ENCODE measurements at places on chromosomes 5 and 9. TPM values are rescaled to one million over a fixed set of nuclear protein-coding genes. Genes with fewer than 3 reads are reported as not detected.

SLC45A2 gene
- 0.32 TPM for total RNA-seq

WDR31 gene
- total RNA-seq: 3.0 TPM

WNK2 gene
- total RNA-seq: 238 TPM

CTXN3 gene
- total RNA-seq: not detected

C9orf72 gene
- 8.0 TPM for total RNA-seq

TLR4 gene
- 3.2 TPM for total RNA-seq

DNA sequence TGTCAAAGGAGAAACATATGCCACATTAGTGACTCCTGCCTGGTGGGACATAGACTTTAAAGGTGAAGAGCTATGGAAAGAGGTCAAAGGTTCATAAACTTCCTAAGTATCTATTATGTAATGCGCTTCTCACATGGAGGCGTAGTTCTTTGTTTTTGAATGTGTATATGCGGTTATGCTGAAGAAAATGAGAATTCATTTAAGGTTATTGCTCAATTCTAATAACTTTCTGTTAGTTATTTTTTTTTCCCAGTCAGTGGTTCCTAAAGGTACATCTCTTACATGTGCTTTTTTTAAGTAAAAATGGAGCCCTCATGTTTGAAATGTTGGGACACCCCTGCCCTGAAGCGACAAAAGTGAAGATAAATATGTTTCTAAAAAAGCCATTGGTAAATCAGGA lies 156.2 kb downstream of the SPATA31D1 start:
- no peaks in the 10 kb centered on the region for H3K36me3 ChIP-seq
- H3K4me3 ChIP-seq: no peak overlapping the region

- no peak overlapping the region for H3K27ac ChIP-seq
- no peaks in the 10 kb centered on the region for H3K36me3 ChIP-seq
- DNase-seq: no peak
- no peaks in the 10 kb centered on the region for H3K27me3 ChIP-seq
- H3K4me3 ChIP-seq: no peak overlapping the region
- H3K4me1 ChIP-seq: no peaks in the 10 kb centered on the region
These were observed 54.9 kb upstream of the CDH9 start for GRCh38 chr5:27093279-27093678.

DNA sequence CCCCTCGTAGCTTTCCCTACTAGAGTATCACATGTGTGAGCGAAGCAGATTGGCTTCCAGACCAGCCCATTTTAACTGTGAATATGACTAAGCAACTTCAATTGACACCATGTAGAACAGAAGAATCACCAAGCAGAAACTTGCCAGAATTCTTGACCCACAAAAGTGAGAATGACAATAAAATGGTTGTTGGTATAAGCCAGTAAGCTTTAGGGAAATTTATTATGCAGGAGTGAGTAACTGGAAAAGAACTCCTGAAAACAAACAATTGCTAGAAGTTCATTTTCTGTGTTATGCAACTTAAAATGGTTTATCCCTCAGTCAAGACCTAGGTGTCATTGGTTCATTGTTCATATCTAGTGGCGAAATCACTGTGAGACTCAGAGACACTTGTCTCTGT lies 303.1 kb downstream of the DMRT2 start:
- no peak overlapping the region for H3K4me3 ChIP-seq
- H3K27me3 ChIP-seq: no peaks in the 10 kb centered on the region
- H3K27ac ChIP-seq: no peak overlapping the region
- DNase-seq: no peak
- no peaks in the 10 kb centered on the region for H3K4me1 ChIP-seq

DNA sequence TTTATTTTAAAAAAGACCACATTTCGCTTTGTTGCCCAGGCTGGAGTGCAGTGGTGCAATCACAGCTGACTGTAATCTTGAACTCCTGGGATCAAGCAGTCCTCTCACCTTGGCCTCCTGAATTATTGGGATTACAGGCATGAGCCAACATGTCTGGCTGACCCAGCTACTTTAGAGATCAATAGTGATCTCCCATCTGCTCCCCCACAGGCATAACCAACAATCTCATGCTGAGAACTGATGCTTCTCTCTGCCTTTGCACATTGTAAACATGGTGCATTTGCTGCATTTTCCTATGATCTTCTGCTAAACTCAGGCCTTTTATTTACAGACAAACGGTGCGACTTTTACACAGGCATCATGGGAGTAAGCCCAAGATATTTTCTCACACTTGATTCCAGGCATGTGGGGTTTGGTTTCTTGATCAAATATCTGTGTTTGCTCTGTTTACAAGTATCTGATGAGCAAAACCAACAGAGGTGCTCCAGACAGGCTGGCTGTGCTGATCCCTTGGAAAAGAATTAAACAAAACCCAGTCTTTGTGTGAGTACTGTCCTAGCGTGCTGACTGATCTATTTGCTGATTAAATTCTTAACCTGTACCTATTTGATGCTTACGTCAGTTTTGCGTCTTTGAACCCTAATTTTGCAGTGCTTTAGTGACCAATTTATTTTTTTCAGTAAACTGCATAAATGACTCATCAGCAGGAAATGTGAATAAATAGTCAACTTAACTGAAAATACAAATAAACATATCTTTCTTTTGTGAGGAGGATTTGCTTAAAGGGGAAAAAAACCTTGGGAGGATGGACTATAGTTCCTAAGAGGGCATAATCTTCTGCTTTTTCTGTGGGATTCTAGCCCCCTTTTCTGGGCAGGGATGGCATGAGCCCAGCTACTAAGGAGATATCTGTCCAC lies 191.7 kb upstream of the NR3C1 start:
- H3K4me1 ChIP-seq: no peaks in the 10 kb centered on the region
- H3K4me3 ChIP-seq: no peak overlapping the region
- H3K36me3 ChIP-seq: no peaks in the 10 kb centered on the region
- DNase-seq: no peak

GRCh38 chr5:17196024-17196423 lies 21.4 kb upstream of the BASP1 start:
- no peaks in the 10 kb centered on the region for H3K27me3 ChIP-seq
- no peak for DNase-seq
- no peaks in the 10 kb centered on the region for H3K36me3 ChIP-seq
- H3K4me1 ChIP-seq: no peaks in the 10 kb centered on the region
- H3K27ac ChIP-seq: no peak overlapping the region
- no peak overlapping the region for H3K4me3 ChIP-seq

- peak within 1 kb of the TSS; percentile 99 for H3K27ac ChIP-seq
- H3K4me3 ChIP-seq: peak within 1 kb of the TSS; percentile 92
- H3K36me3 ChIP-seq: no peaks in the 10 kb centered on the region
- H3K27me3 ChIP-seq: no peaks in the 10 kb centered on the region
- peaks cover 4% of the 10 kb centered on the region for H3K4me1 ChIP-seq
These were observed at the start of gene SERINC5 for GRCh38 chr5:80255811-80256712. Gene SERINC5 (minus strand): TSS chr5:80256048. CDS start chr5:80255922, 126 bp downstream.

GRCh38 chr9:96139592-96140295 lies 162.2 kb downstream of the HSD17B3 start:
- peak; percentile 57 for DNase-seq
- H3K4me1 ChIP-seq: no peaks in the 10 kb centered on the region
- peak overlapping the region; percentile 68 for H3K27ac ChIP-seq
- no peaks in the 10 kb centered on the region for H3K36me3 ChIP-seq
- H3K4me3 ChIP-seq: no peak overlapping the region

- H3K27me3 ChIP-seq: peaks cover 9% of the 10 kb centered on the region
- no peak for DNase-seq
- no peak overlapping the region for H3K4me3 ChIP-seq
- H3K36me3 ChIP-seq: no peaks in the 10 kb centered on the region
- H3K27ac ChIP-seq: no peak overlapping the region
- no peaks in the 10 kb centered on the region for H3K4me1 ChIP-seq
These were observed 5.6 kb downstream of the S1PR3 start for GRCh38 chr9:88996921-88997235.

GRCh38 chr9:2676466-2676865 lies 40.8 kb upstream of the KCNV2 start:
- peak; percentile 26 for DNase-seq
- no peaks in the 10 kb centered on the region for H3K36me3 ChIP-seq

GRCh38 chr5:114362977-114363761 lies 1.3 kb downstream of the KCNN2 start:
- peak overlapping the region; percentile 54 for H3K4me3 ChIP-seq
- peaks cover 6% of the 10 kb centered on the region for H3K4me1 ChIP-seq
- no peaks in the 10 kb centered on the region for H3K36me3 ChIP-seq
- H3K27me3 ChIP-seq: peaks cover 51% of the 10 kb centered on the region

DNA sequence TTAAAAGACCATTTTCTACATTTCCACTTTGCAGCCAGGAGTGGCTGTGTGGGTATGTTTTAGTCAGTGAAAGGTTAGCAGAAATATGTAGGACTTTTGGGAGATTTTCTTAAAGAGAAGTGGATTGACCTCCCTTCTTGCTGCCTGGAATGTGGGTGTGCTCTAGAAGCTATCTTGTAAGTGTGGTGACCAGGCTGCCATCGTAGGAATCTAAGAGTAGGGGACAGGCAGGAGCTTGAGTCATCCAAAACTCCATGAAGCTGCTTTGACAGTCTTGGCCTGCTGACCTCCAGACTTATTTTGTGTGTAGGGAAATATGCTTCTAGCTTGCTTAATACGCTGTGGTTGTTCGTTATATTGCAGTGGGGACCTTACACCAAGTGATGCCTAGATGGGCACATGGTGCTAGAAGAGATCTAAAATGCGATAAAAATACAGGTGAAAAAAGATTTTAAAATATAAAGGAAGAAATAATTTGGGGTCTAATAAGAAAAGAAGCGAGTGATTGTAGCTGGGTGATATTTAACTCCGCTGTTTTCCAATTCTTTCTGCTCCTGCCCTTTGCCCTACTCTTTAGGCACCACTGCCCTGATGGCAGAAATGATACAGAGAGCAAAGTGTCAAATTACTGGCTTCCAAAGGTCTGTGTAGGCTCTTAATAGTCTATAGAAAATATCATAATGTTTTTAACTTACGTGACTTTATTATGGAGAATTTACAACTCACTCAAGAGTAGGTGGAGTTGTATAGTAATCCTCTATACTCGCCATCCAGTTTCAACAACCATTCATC lies 298.2 kb upstream of the ZNF608 start:
- H3K27me3 ChIP-seq: no peaks in the 10 kb centered on the region
- H3K27ac ChIP-seq: no peak overlapping the region
- DNase-seq: no peak
- H3K4me1 ChIP-seq: no peaks in the 10 kb centered on the region
- H3K36me3 ChIP-seq: no peaks in the 10 kb centered on the region

DNA sequence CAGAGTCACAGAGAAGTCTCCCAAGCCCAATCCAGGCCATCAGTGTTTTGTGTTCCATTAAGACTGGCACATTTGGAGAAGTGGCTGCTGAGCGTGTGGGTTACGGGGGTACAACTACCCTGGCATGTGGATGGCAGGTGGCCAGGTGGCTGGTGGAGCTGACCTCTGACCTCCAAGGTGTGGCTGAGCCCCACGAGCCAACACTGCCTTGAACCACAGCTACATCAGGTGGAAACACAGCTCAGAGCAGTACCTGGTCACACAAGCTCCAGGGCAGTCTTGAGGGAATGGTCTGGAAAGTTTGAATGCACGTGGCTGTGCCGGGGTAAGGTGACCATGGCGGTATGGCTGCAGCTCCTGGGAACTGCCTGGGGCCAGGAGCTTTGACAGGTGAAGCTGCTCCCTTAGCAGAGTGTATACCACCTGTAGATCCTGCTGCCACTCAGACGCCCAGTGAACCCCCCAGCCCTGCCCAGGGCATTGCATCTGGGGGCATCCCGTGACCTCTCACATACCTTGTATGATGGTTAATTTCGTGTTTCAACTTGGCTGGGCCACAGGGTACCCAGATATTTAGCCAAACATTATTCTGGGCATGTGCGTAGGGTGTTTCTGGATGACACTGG lies 207.9 kb downstream of the GADD45G start:
- no peak overlapping the region for H3K4me3 ChIP-seq
- no peak for DNase-seq
- H3K27me3 ChIP-seq: no peaks in the 10 kb centered on the region
- no peak overlapping the region for H3K27ac ChIP-seq
- no peaks in the 10 kb centered on the region for H3K4me1 ChIP-seq
- no peaks in the 10 kb centered on the region for H3K36me3 ChIP-seq

DNA sequence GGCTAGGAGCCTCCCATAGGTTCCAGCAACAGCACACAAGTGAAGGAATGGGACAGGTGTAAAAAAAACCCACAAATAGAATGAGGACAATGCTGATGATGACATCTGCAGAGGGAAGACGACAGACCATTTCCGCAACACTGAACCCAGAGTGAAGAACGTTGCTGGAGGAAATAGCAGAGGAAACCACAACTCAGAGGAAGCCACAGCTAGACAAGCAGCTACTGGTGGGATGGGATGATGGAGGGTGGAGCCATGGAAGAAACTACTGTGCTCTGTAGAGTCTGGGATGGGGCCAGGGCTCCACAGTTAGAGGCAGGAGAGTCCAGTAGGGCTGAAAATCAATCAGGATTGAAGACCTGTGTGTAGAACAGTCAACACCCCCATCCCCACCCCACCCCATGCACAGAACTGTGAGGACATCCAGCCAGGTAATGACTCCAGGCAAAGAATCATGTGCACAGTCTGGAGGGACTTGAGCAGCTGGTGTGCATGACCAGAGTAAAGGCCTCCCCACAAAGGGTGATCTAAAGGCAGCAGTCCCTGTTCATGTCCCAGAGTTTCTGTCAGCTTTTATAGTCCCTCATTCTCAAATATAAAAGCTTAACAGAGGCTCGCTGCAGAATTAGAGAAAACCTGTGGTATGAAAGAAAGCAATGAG lies 65.2 kb upstream of the SPIN1 start:
- no peaks in the 10 kb centered on the region for H3K27me3 ChIP-seq
- H3K36me3 ChIP-seq: no peaks in the 10 kb centered on the region
- no peaks in the 10 kb centered on the region for H3K4me1 ChIP-seq
- H3K4me3 ChIP-seq: no peak overlapping the region

DNA sequence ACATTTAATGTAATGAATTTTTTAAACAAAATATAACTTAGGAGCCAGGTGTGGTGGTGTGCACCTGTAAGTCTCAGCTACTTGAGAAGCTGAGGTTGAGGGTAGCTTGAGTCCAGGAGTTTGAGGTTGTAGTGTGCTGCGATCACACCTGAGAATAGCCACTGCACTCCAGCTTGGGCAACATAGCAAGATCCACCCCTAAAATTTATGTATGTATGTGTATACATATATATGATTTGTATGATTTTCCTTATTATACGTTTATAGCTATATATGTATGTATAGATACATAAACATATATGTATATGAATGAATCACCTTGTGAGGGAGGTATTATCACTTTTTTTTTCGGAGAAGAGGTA lies 653 bp upstream of the CCNI2 start:
- H3K36me3 ChIP-seq: no peaks in the 10 kb centered on the region
- peak overlapping the region; percentile 69 for H3K4me3 ChIP-seq
- H3K4me1 ChIP-seq: no peaks in the 10 kb centered on the region

GRCh38 chr5:67515762-67516161 lies 319.2 kb upstream of the CD180 start:
- no peaks in the 10 kb centered on the region for H3K27me3 ChIP-seq
- no peaks in the 10 kb centered on the region for H3K4me1 ChIP-seq
- H3K27ac ChIP-seq: no peak overlapping the region

GRCh38 chr5:167296661-167297060 lies 994.8 kb upstream of the WWC1 start:
- peaks cover 11% of the 10 kb centered on the region for H3K4me1 ChIP-seq
- no peak overlapping the region for H3K4me3 ChIP-seq
- H3K36me3 ChIP-seq: no peaks in the 10 kb centered on the region
- no peaks in the 10 kb centered on the region for H3K27me3 ChIP-seq
- no peak overlapping the region for H3K27ac ChIP-seq
- DNase-seq: no peak

- no peaks in the 10 kb centered on the region for H3K27me3 ChIP-seq
- no peak overlapping the region for H3K27ac ChIP-seq
- no peak for DNase-seq
- peaks cover 29% of the 10 kb centered on the region for H3K36me3 ChIP-seq
- H3K4me1 ChIP-seq: no peaks in the 10 kb centered on the region
These were observed 12.9 kb downstream of the CCT5 start for GRCh38 chr5:10262995-10263394.

- H3K4me3 ChIP-seq: no peak overlapping the region
- H3K27ac ChIP-seq: no peak overlapping the region
- H3K4me1 ChIP-seq: no peaks in the 10 kb centered on the region
- H3K27me3 ChIP-seq: no peaks in the 10 kb centered on the region
These were observed 60.5 kb upstream of the GAS1 start for GRCh38 chr9:87007711-87008366.
